ENCODE measurements at places on chromosomes 16 and 17. TPM values are rescaled to one million over a fixed set of nuclear protein-coding genes. Genes with fewer than 3 reads are reported as not detected.
A peak's percentile ranks its signal among the peaks of the same experiment; 100 is the strongest.

DNA sequence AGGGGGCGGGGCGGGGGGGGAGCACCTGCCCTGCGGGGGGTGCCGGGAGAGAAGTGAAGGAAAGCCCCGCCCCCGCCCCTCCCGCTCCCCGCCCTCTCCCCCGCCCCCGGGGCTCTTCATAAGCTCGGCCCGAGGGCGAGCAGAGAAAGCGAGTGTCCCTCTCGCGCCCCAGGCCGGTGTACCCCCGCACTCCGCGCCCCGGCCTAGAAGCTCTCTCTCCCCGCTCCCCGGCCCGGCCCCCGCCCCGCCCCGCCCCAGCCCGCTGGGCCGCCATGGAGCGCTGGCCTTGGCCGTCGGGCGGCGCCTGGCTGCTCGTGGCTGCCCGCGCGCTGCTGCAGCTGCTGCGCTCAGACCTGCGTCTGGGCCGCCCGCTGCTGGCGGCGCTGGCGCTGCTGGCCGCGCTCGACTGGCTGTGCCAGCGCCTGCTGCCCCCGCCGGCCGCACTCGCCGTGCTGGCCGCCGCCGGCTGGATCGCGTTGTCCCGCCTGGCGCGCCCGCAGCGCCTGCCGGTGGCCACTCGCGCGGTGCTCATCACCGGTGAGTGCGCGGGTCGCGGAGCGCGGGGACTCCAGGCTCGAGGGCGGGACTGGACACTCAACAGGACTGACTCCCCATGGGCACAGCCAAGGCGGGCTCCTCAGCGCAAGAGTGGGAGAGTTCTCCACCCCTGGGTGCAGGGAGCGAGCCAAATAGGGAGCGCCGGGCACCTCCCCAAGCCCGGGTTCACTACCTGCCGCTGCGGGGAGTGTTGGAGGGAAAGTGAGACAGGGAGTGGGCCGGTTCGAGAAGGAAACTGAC lies at the start of gene HSD11B2:
Gene HSD11B2, plus strand, starts transcription at position 145 of the 798 bp plus-strand sequence. Its CDS starts 128 bp downstream, at position 273.
- DNase-seq = peak; percentile 14
- peaks cover 31% of the 10 kb centered on the region for H3K27me3 ChIP-seq
- peaks cover 4% of the 10 kb centered on the region for H3K4me1 ChIP-seq
- no peak within 1 kb of the TSS for H3K27ac ChIP-seq

- peak overlapping the region; percentile 69 for H3K4me3 ChIP-seq
- no peaks in the 10 kb centered on the region for H3K27me3 ChIP-seq
- peak; percentile 46 for DNase-seq
- H3K27ac ChIP-seq = no peak overlapping the region
- H3K4me1 ChIP-seq = peaks cover 6% of the 10 kb centered on the region
- no peaks in the 10 kb centered on the region for H3K36me3 ChIP-seq
Measured at GRCh38 chr16:79599837-79600637, 500 bp downstream of the MAF start.

The CHST4 gene
- total RNA-seq = not detected

The NKD1 gene
- 9.1 TPM for total RNA-seq

The BRICD5 gene
- 7.0 TPM for total RNA-seq

The RHBDF1 gene
- 55.5 TPM for total RNA-seq

All from astrocyte (in vitro differentiated cells and primary cell).